Hematopoietic multipotent progenitor cell treated with erythropoietin and hydrocortisone succinate and interleukin-3 and kit ligand, for 17 days (in vitro differentiated cells): ENCODE measurements at places on chromosomes 16 and 17.

GRCh38 chr17:57945996-57946797 lies 9.0 kb downstream of the CUEDC1 start:
- DNase-seq = no peak

DNA sequence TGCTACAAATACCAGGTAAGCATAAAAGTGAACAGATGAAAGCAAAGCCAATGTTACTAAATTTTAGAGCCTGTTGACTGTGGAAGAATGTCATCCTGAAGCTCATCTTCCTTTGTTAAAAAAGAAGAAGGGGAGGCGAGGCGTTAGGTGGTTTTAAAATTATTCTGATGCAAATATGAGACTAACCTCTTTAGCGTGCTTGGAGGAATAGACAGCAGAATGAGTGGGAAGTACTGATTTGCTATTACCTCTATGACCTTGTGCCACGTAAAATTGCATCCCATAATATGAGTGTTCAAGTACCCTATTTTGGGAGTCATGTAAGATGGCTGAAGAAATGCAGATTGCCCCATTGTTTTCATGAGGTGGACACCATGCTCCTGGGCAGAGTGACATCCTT lies 95.7 kb downstream of the ELAC2 start:
- DNase-seq = no peak

- DNase-seq = no peak
These were observed 17.2 kb downstream of the ATP6V0A1 start for GRCh38 chr17:42475835-42476234.

DNA sequence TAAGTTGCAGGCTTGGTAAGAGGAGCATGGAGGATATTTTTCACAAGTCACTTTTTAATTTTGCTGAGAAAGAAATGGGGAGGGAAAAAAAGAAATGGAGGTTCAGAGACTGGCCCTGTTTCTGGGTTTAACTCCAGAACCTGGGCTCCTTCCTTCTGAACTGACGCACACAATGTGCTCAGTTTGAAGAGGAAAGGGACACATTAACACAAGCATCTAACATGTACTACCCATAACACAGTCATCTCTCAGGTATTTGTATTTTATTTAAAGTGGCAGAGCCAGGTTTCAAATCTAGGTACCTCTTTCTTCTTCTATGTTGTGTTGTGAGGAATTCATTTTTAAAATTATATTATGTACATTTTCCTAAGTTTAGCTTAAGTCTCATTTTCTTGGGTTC lies 5.3 kb upstream of the TMEM100 start:
- DNase-seq = no peak

GRCh38 chr17:7067198-7067597 lies 12.9 kb downstream of the CLEC10A start:
- DNase-seq = no peak

DNA sequence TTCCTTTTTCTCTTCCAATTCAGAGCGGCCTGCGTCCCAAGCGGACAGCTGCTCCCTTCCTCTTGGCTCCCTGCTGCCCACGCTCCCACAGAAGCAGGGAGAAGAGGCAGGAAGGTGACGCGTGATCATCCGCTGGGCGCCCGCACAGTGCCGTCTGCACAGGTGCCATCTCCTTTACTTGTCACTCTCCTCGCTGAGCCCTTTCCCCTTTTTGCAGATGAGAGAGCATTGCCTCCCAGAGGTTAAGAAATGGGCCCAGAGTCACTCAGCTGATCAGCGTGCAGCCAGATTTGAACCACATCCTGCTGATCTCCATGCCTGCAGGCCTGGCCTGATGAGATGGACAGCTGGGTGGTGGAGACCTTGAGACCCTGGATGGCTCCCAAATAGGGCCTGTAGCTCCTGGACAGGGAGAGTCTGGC lies 299.8 kb downstream of the SEC14L1 start:
- no peak for DNase-seq

GRCh38 chr17:56912105-56912999 lies 1.5 kb downstream of the TRIM25 start:
- no peak for DNase-seq

DNA sequence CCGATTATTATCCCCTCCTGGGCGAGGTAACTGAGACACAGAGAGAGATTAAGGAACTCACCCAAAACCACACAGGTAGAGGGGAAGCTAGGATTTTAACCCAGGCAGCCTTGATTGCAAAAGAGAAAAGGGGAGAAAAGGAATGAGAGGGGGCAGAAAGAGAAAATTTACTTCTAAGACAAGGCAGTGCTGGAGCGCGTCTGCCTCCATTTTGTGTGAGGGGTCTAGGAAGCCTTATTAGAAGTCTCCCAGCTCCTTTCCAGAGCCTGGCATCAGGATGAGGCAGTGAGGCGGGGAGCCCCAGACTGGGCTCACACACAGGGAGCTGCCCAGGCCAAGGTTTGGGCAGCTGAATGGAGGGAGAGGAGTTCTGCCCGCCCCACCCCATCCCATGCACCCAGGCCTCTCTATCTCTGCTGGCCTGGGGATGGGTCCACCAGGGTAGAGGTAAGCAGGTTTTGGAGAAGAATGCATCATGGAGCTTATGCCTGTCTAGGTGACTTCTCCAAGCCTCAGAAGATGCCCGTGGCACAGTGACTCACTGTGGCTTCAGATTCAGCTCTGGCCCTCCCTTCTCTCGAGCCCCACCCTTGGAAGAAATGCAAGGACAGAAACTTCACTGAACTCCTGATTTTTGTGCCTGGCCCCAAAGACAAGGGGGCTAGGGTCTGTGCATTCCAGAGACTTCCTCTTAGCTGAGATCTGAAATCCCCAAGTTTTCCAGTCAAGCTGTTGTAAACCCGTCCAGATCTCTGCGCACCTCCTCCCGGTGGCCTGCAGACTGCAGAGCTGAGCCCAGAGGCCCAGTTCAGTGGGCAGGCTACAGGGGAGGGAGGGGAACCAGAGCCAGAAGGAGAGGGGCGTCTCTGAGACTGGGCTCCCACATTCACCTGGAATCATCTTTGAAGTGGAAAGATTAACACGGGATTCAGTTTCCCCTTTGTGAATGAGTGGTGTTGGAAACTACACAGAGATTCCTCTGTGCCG lies 95.1 kb upstream of the CDH5 start:
- no peak for DNase-seq

GRCh38 chr17:42414704-42415409 lies 8.2 kb downstream of the CAVIN1 start:
- no peak for DNase-seq

- no peak for DNase-seq
These were observed 12.8 kb downstream of the CRISPLD2 start for GRCh38 chr16:84832488-84833143.

GRCh38 chr16:83418565-83418964 lies 389.2 kb upstream of the HSBP1 start:
- no peak for DNase-seq

- peak; percentile 68 for DNase-seq
These were observed 1.7 kb upstream of the SLC16A11 start for GRCh38 chr17:7045492-7046126.

DNA sequence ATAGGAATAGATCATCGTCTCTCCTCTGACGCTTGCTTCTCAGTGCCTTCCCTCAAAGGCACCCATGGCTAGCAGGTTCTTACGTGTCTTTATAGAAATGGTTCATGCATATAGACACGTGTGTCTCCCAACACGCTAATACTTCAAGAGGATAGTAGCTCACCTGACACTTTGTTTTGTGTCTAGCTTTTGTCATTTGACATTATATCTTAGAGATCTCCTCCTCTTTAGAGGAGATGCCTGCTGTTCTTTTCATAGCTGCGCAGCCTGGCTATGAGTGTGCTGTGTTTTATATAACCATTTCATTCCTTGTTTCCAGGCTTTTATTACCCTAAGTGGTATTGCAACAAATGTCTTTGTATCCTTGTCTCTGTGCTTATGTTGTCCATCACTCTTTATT lies 411.7 kb downstream of the CPPED1 start:
- DNase-seq = no peak

GRCh38 chr17:9079461-9080103 lies 58.3 kb downstream of the NTN1 start:
- no peak for DNase-seq

- DNase-seq = no peak
These were observed at the start of gene NTN1 for GRCh38 chr17:9021158-9021991. Gene NTN1 (plus strand): TSS chr17:9021510. CDS start chr17:9022374, 864 bp downstream.

DNA sequence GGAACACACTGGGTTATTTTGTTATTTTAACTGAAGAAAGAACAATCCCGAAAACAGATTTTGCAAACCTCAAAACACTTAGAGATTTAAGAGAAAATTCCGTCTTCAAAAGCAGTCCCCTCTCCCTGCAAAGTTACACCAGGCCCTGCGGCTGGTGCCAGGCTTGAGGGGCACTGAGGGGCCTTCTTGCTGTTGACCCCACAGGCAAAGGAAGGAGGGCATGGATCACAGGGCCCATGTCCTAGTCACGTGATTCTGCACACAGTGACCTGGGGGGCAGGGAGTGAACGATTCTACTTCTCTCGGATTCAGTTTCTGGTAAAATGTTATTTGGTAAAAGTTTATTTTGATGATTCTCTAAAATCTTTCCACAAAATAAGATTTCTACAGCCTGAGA lies 55.3 kb upstream of the FASN start:
- DNase-seq = no peak

DNA sequence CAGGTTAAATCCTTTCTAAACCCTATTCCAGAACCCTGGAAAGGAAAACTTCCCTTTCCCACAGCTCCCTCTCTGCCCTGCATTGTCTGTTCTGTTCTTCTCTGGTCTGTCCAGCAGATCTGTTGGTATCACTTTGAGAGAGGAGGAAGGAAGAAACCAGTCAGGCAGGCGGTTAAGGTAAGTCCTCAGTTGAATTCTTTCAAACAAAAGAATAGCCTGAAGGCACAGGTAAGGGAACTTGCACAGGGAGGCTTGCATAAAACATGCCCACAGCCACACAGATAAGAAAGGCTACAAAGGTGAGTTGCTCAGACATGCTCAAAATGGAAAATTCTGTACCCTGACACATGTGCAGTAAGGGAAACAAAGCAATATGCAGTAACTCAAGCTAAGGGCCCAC lies 595.7 kb upstream of the CDH5 start:
- no peak for DNase-seq

DNA sequence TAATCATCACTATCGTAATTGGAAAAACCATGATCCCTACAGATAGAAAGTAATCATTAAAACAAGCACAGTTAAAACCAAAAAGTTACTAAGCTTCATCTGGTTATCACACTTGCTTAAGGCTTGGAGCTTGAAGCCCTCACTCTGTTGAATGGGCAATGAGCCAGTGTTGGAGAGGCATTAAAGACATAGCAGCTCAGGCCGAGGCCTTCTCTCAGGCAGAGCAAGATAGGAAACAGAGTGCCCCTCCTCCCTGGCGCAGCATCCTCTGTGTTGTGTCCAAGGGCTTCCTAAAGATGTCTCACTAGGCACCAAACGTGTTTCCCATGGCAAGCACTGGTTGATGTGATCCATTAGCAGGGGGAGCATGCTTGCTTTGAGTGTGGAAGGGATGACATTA lies 34.9 kb upstream of the LGALS9 start:
- peak; percentile 71 for DNase-seq

GRCh38 chr17:44111777-44112176 lies 11.7 kb downstream of the HDAC5 start:
- DNase-seq = no peak

GRCh38 chr17:7252176-7253043 lies at the start of gene ELP5:
Gene ELP5 (plus strand): TSS chr17:7252215. CDS start chr17:7252551, 336 bp downstream.
- DNase-seq = peak; percentile 95

DNA sequence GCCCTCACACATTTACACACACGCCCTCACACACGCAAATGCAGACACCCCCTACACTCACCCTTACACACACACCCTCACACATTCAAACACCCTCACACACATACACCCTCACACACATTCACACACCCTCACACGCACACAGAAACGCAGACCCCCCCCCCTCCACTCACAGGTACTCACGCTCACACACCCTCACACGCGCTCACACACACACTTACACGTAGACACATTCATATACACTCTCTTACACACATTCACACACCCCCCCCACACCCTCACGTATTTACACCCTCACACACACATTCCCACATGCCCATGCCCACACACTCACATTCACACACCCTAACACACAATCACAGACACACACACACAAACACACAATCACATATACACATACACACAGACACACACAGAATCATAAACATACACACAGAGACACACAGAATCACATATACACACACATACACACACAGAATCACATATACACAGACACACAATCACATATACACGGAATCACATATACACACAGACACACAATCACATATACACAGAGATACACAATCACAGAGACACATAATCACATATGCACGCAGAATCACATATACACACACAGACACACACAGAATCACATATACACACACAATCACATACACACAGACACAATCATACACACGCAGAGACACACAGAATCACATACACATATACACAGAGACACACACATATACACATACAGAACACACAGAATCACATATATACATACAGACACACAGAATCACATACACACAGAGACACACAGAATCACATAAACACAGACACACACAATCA lies 250.1 kb upstream of the RPL38 start:
- no peak for DNase-seq

DNA sequence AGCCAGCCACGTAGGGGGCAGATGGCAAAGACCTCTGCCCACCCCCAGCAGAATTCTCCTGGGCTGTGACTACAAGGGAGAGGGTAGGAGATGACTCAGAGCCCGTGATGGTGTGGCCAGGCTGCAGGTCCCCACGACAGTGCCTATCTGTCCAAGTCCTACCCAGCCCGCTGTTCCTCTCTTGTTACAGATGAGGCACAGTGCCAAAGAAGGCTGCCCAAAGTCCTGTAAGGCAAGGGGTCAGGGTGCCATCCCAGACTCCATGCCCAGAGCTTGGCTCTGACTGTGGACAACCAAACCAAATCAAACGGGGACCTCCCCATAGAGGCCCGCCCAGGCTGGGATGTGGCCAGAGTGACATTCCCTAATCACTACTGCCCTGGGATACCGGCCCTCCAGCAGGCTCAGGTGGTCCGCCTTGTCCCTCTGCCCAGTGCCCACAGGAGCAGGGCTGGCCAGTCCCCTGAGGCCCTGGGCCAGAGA lies 12.6 kb upstream of the BCAR1 start:
- DNase-seq = no peak
